ENCODE measurements at places on chromosomes 12 and 14.

DNA sequence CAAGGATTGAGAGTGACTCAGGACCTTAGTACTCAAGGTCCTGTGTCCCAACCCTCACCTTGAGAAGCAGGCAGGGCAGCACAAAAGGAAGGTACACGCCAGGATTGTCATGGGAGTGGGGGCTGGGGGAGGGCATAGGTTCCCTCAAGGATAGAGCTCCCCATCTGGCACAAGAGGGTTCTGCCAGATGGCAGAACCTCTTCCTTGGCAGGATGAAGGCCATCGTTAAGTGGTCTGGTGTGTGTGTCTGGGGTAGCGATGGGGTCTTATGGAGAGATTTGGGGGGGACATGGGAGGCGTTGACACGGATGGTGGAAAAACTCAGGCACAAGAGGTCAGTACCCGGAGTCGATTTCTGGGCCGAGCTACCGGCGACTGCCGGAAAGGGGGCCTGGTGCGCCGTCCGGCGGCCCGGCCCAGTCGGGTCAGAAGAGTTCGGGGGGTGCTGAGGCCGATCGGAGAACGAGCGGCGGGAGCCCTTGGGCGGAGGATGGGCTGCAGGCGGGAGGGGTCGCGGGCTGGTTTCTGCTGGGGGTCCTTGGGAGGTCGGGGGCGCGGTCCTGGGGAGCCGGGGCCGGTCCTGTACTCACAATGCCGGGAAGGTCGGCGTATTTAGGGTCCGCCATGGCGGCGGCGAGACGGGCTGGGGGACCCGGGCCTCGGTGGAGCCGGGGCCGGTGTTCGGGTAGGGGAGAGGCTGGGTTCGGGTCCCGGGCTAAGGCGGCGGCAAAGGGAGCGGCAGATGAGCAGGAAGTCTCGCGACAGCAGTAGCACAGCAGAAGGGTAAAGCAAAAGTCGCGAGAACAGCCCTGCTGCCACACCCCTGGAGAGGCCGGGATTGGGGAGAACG, at the start of gene DCTN2:
TSS of gene DCTN2 (minus strand) at position 755 of the 850 bp plus-strand sequence. CDS start at position 626, 129 bp downstream.
- DNase-seq, result peak; percentile 98

GRCh38 chr12:79409562-79409961, 281.2 kb downstream of the PAWR start:
- DNase-seq, result no peak

GRCh38 chr12:29389295-29389919, 8.4 kb upstream of the ERGIC2 start:
- DNase-seq, result no peak

GRCh38 chr14:90722590-90722989, 93.6 kb downstream of the TTC7B start:
- peak; percentile 26 for DNase-seq

- DNase-seq, result no peak
Observed at GRCh38 chr14:48936362-48936761, 649.8 kb downstream of the RPS29 start.

DNA sequence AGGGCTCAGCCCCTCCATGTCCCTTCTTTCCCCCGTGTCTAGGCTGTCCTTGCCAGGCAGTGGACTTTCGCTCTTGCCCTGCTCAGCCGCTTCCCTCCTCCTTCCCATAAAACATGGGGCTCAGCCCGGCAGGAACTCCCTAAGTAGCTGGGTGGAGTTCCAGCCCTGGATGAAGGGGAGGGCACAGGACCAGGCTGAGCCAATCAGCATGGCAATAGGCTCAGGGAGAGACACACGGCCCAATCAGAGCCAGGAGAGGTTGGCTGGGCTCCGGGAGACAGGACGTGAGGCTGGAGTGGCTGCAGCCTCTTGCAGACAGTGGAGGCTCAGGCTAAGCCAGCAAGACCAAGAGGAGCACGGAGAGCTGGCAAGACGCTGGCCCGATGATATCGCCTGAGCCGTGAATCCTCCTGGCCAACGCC, 54.3 kb downstream of the GALNT9 start:
- no peak for DNase-seq

DNA sequence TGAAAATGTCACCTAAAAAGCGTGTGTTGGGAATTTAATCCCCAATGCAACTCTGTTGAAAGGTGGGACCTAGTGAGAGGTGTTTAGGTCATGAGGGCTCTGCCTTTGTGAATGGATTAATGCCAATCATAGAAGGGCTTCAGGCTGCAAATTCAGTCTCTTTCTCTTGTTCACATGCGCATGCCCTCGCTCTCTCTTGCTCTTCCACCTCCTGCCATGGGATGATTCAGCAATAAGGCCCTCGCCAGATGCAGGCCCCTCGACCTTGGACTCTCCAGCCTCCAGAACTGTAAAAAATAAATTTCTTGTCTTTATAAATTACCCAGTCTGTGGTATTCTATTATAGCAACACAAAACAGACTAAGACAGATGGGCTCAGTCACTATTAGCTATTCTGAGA, 55.4 kb downstream of the PLXNC1 start:
- DNase-seq, result no peak

GRCh38 chr12:95321516-95322246, 104.1 kb downstream of the VEZT start:
- no peak for DNase-seq

GRCh38 chr12:53481939-53482586, 17.2 kb downstream of the MAP3K12 start:
- no peak for DNase-seq

- no peak for DNase-seq
Observed at GRCh38 chr14:69850086-69850735, 29.0 kb upstream of the SMOC1 start.

- peak; percentile 84 for DNase-seq
Observed at GRCh38 chr12:31906557-31907301, 52.5 kb upstream of the RESF1 start.

DNA sequence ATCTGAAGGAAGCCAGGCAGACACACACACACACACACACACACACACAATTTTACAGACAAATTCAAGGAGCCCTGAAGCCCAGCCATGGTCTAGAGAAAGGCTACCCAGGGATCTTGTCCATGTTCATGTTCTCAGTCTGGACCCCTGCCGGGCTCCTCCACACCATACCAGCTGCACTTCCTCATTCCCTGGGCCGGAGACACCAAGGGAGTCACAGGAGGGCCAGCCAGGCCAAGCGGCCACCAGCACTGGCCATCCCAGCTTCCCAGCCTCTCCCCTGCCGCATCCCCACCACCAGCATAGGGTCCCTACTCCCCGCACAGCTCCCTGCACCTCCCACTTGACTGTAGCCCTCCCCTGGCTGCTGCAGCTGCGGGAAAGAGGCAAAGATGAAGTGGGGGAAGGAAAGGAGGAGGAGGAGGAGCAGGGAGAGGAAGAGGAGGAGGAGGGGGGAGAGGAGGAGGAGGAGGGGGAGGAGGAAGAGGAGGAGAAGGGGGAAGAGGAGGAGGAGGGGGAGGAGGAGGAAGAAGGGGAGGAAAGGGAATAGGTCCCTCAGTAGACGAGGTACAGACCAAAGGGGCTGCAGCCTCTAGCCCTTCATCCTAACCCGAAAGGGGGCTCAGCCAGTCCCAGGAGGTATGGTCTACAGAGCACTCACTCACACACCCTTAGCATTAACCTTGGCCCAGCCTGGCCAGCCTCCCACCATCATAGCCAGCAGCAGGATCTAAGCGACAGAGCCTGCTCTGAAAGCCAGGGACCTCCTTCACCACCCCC, 293.2 kb downstream of the DPF3 start:
- DNase-seq, result peak; percentile 22

- DNase-seq, result no peak
Observed at GRCh38 chr12:85423947-85424346, 143.9 kb downstream of the ALX1 start.

DNA sequence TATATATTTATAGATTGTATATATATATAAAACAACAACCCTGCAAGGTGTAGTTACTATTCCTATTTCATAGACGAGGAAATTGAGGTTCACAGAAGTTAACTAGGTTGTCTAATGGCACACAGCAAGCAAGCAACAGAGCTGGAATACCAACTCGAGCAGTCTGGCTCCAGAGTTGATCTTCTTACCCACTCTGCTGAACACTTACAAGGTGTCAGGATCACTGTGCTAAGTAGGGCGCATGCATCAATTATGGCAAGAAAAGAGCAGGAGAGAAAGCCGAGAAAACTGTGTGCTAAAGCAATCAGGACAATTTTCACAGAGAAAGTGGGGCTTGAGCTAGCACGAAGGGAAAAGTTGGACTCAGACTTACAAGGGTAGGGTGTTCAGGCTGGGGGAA, 15.9 kb upstream of the ARMH4 start:
- DNase-seq, result no peak

- no peak for DNase-seq
Observed at GRCh38 chr12:114215746-114216145, 190.2 kb downstream of the TBX5 start.

DNA sequence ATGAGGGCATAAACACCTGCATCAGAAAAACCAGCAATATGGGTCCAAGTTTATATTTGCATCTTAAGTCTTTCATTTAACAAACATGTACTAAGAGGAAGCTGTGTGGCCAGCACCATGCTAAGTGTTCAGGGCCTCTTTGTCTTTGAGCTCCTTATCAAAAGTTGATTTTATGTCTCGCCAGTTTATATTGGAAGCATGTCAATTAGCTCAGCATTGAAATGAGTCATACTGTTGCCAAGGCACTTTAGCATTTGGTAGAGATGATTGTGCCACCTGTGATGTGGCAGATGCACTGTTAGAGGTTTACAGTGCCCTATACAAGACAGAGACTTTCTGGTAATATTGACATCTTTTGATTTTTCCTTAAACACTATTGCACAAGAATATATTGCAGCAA, 68.5 kb downstream of the BHLHE41 start:
- no peak for DNase-seq

DNA sequence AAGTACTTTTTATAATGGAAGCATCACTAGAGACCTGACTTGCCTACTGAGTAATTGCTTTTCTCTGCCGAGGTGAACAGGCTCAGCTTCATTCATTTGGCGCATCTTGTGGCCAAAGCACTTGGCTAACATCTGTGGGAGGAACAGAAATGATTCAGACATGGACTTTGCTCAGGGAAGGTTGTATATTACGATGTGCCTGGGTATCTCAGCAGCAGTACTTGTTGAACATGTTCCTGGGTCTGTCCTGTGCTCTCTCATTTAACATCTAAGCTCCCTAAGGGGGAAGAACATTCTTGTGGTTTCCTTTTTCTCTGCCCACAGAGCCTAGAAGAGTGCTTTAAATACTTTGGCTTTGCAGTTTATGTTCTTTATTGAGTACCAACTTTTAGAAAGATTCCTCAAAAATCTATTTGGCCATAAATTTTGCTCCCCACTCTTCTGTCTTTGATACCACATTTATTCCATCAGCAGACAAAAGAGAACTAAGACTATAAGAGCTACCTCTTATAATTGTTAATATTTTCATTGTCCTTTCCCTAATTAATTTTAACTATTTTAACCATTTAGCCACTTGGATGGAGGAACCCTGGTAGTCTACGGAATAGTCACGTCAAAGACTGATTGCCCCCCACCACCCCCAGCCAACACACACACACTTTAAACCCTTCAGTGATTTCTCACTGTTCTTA, 101.2 kb upstream of the EGLN3 start:
- peak; percentile 48 for DNase-seq

GRCh38 chr12:65944637-65945036, 120.4 kb downstream of the HMGA2 start:
- no peak for DNase-seq
